ENCODE measurements at places on chromosomes 5 and 9.

- DNase-seq, result no peak
Measured at GRCh38 chr9:20325008-20325407, 297.3 kb downstream of the MLLT3 start.

DNA sequence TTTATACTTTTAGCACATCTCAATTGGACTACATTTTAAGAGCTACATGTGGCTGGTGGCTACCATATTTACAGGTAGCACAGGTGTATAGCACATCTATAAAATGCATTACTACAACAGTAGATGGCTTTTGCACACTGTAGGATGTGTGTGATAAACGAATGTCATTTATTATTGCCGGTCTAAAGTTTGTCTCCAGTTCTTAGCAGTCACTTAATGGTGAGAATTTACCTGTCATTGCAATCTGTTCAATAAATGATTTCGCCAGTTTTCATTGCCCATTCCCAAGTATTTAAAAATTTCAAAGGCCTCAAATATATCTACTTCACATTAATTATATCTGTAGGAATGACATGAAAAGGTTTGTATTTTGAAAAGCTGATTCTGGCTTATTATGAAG lies 15.9 kb downstream of the SCAMP1 start:
- DNase-seq, result no peak

DNA sequence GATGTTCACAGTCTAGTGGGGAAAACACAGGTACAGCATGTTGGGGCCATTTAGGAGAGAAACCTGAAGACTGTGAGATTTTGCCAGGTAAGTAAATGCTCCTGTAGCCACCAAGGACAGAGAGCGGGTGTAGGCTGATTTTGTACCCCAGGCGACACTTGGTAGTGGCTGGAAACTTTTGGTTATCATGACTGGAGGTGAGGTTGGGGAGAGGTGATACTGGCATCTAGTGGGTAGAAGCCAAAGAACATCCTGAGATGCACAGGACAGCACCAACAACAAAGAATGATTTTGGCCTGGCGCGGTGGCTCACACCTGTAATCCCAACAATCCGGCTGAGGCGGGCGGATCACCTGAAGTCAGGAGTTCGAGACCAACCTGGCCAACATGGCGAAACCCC lies 38.8 kb upstream of the PWWP2A start:
- DNase-seq, result no peak

GRCh38 chr9:19988281-19988680 lies 199.4 kb upstream of the SLC24A2 start:
- DNase-seq, result no peak

DNA sequence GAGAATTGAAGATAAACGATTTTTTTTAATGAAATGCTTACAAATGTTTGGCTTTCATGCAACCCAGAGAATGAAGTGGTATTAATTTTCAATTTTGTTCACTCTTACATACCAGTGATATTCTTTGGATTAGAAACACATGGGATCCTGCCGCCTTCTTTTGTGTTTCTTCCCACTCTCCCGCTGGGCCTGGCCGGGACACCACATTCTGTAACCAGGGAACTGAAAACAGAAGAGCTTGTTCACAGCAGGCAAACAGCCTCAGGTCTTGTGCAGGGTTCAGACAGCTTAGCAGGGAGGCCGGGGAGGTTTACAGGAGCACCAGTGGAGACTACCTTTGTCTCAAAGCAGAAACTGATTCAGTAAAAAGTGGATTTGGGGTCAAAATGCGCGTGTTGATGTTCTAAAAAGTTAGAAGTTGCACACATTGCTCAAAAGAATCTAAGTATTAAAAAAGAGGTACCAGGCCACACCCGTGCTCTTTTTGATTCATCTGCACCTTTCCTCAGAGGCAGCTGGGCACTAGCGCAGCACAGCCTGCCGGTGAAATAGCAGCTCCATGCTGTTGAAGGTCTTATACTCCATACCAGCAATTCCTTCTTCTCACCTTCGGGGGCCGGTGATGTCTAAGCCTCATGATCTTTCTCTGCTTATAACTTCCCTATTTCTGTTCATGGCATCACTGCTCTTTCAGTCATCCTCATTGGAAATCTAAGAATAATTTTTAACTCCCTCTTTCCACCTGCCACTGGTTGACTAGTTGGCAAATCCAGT lies 67.1 kb downstream of the GRAMD2B start:
- no peak for DNase-seq

DNA sequence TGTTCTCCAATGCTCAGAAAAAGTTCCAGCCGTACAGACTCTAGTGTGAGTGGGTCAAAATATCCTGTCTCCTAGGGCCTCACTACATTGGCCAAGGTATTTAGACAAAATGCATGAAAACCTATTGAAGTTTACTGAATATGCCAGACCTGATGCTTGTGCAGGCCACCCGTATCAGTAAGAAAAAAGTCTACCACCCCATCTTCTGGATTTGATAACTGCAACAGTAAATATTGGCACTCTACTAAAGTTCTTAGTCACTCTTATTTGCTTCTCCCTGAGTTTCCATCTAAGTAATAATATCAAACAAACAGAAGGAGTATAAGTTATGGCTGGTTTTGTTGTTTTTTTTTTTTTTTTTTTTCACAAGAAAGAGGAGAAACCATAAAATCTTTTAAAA lies 627.7 kb upstream of the KLF4 start:
- no peak for DNase-seq

DNA sequence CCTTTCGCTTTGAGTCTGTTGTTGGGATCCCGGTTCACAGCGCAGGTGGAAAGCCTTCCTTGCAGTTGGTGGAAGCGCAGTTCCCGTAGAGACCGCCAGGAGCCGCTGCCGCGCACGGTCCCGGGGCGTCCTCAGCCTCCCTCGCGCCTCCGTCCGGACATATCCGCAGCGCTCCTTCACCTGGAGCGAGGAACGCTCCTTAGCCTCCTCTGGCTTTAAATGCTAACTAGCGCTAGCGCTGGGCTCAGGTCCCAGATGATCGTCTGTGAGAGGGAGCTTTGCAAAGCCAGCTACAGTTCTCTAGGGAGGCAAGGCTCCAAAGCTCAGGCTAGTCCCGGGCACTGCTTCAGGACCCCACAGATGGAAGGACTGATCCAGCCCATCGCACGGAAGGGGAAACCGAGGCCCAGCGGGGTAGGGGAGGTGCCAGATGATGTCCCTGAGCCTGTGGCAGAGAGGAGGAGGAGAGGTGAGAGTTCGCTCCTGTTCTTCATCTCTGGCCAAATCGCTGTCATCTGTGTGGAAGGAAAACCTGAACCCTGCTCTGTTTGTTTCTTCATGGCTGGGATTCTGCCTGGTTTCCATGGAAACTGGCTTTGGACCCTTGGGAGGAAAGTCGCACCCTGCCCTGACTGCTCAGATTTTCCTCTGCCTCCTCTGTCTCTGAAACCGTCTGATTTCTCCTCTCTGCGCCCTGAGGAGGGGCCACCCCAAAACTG lies 31.4 kb downstream of the COL15A1 start:
- peak; percentile 4 for DNase-seq

GRCh38 chr9:80787636-80788035 lies 901.7 kb downstream of the TLE1 start:
- DNase-seq, result no peak

DNA sequence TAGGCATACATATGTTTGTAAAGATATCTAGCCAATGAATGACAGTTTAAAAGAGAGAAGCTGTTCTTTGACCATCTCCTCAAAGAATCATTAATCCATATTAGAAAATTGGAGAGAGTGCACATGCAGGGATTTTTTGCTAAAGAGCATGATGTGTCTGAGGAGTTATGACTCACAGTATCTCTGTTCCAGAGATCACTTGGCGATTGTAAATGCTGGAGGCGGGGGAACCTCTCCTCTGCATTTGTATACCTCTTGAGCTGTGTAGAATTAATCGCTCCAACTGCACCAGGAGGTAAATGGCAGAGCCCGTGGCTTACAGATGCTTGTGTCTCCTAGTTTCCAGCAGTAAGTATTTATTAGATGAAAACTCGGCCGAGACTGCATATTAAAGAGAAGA lies 3.6 kb upstream of the SPATA31D1 start:
- DNase-seq, result no peak

GRCh38 chr9:1254071-1254470 lies 203.9 kb downstream of the DMRT2 start:
- no peak for DNase-seq

- no peak for DNase-seq
Measured at GRCh38 chr9:37212435-37212834, 92.1 kb downstream of the ZCCHC7 start.

DNA sequence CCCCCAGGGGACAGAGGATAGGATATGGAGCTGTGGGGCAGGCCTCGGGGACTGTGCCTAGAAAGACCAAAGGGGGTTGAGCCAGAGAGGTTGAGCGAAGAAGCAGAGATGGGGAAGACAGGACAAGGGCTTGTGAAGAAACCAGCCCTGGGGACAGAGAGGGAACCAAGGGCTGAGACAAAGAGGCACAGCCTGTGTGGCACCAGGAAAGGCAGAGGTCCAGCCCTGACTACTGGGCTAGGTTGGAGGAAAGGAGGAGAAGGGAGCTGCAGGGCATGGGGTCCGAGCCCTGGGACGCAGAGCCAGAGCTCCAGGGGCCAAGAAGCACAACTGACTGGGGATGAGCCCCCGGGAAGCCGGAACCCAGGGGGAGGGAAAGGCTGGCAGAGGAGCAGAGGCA lies 9.2 kb downstream of the REEP2 start:
- DNase-seq, result no peak

- no peak for DNase-seq
Measured at GRCh38 chr5:61333954-61334867, 2.2 kb downstream of the ZSWIM6 start.

GRCh38 chr5:9437741-9438240 lies 108.1 kb downstream of the SEMA5A start:
- DNase-seq, result no peak

- DNase-seq, result no peak
Measured at GRCh38 chr5:76084496-76085242, 1.5 kb downstream of the SV2C start.

GRCh38 chr9:93031629-93032430 lies 26.7 kb upstream of the SUSD3 start:
- no peak for DNase-seq

DNA sequence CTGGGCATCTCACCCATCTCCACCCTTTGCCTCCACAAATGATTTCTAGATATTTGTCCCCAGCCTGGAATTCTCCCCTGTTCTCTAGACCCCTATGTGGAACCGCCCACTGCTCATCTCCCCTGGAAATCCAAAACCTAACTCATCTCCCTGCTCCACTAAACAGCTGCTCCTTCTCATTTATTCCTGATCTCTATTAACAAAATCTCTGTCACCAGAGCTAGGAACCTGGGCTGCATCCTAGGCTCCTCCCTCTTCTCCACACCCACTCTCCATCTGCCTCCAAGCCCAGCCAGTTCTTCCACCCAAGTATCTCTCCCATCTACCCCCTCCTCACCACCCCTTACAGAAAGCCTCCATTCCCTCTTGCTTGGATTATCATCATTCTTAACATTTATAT lies 24.0 kb upstream of the SYNPO start:
- no peak for DNase-seq

- no peak for DNase-seq
Measured at GRCh38 chr5:87872986-87873385, 395.7 kb downstream of the TMEM161B start.

DNA sequence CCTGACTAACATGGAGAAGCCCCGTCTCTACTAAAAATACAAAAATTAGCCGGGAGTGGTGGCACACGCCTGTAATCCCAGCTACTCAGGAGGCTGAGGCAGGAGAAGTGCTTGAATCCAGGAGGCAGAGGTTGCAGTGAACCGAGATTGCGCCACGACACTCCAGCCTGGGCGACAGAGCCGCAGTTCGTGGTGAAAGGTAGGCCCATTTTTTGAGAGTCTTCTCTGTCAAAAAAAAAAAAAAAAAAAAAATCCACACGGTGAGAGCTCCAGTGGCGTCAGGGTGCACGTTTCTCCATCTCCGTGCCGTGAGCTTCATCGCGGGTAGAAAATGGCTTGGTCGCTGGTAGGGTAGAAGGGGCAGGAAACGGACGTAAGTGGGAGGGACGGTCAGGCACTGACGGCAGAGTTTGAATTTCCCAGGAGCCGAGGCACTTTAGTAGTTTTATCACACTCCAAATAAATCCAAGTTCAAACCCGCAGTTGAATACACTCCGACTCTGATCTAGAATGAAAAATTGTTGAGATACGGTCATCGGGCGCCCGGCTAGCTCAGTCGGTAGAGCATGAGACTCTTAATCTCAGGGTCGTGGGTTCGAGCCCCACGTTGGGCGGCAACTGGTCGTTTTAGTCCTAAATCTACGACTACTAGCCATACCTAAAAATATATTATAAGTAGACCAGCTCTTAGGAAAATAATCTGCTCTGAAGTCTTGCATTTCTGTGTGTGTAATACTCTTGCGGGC lies 2.4 kb upstream of the TRIM7 start:
- DNase-seq, result no peak

- no peak for DNase-seq
Measured at GRCh38 chr5:107916731-107917725, 246.3 kb upstream of the EFNA5 start.

DNA sequence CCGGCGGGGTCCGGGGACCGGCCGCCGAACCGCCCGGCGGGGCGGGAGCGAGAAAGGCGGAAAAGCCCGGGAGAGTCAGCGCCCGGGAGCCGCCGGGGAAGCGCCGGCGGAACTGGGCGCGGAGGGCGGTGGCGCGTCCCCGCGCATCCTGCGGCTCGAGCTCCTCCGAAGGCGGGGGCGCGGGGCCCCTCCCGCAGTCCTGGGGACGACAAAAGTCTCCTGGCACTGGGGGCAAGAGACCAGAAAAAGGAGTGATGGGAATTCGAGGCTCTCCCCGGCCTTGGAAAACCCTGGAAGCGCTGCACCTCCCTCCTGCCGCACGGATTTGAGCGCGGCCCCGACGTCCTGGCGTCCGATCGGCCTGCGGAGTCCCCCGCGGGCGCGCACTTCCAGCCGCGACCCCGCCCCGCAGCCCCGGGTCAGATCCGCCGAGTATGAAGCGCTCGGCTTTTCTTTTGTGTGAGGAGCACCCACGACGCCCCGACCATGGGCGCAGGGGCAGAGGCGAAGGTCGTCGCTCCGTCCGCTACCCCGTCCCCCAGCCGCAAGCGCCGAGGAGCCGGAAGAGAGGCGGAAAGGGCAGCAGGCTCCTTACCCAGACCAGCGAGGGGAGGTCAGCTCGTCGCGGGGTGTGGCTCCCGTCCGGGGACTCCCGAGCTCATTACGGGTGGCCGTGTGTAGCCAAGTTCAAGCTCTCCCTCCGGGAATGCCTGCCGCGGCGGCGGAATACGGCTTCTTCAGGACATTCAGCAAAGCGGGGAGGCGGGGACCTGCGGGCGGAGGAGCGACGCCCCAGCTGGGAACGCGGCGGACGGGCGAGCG lies at the start of gene EPB41L4A:
Gene EPB41L4A, minus strand, starts transcription at position 114 of the 822 bp plus-strand sequence. CDS start 238 bp downstream, outside the sequence.
- no peak for DNase-seq

DNA sequence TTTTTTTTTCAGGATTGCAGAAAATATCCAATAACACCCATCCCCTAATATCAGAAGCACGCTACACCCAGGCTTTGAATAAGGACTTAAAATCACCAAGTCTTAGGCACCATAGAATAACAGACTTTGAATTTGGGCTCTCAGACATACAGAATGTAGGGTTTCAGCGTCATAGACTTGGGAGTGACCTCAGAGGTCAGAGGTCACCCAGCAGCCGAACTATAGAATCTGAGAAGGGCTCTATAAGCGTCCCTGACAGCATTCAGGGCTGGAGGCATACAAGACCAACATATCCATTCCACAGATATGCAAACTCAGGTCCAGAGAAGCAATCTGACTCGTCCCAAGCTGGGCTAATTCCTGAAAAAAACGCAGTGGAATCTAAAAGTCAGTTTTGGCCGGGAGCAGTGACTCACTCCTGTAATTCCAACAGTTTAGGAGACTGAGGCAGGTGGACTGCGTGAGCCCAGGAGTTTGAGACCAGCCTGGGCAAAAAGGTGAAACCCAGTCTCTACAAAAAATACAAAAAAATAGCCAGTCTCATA lies 34.7 kb downstream of the SLC6A7 start:
- no peak for DNase-seq
